D341Med (cell line): ENCODE measurements at places on chromosomes 1 and 21.

DNA sequence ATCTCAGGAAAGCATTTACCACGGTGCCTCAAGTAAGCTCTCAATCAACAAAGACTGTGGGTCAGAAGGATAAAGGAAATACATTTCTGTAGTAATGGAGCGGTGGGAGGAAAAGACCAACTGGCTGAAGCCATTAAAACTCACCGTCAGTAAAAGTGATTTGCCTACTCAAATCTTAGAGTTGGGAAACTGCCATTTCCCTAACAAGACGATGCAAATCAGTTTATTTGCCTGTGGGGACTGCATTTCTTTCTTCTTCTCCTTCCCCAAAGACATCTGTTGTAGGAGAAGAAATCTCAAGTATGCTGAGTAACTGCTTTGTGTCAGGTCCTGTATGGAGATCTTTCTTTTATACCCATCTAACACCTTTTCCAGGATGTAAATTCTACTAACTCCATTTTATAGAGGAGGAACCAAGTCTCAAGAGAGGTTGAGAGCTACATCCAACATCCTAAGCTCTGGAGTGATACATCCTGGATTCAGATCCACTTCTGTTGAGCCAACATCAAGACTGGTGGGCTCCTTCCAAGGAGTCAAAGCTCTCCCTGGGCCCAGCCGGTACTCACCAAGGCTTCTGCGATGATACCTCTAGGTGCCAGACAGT lies 219.3 kb upstream of the FGGY start:
- no peak for DNase-seq

DNA sequence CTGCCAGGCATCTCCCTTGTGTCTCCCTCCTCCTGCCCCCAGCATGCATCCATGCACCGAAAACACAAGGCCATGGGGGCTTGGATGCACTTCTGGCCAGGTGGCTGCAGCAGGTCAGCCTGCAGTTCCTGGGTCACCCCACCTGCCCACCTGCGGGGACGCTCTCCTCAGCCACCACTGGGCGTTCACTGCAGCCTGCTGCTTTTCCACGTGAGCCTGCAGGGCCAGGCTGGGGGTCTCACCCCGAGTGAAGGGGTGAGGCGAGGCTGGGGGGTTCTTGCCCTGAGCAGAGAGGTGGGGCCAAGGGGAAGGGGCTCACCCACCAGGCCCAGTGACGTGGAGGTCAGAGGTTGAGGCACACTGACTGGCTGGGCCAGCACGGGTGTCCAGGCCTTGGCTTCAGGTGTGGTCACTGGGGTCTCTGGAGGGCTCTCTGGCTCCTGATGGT lies 64.6 kb downstream of the WNT9A start:
- peak; percentile 36 for DNase-seq

- no peak for DNase-seq
Measured at GRCh38 chr1:10848109-10848684, 51.8 kb upstream of the CASZ1 start.

GRCh38 chr1:36573445-36573844 lies 90.7 kb upstream of the CSF3R start:
- no peak for DNase-seq
